ENCODE measurements at places on chromosomes 1 and 21.

GRCh38 chr21:42513151-42513984 lies at the start of gene SLC37A1:
SLC37A1 (plus strand) TSS chr21:42513852; CDS start chr21:42518455, 4,603 bp downstream.
- DNase-seq: no peak

- DNase-seq: no peak
These were observed 1.8 kb upstream of the GBP5 start for GRCh38 chr1:89274411-89274857.

DNA sequence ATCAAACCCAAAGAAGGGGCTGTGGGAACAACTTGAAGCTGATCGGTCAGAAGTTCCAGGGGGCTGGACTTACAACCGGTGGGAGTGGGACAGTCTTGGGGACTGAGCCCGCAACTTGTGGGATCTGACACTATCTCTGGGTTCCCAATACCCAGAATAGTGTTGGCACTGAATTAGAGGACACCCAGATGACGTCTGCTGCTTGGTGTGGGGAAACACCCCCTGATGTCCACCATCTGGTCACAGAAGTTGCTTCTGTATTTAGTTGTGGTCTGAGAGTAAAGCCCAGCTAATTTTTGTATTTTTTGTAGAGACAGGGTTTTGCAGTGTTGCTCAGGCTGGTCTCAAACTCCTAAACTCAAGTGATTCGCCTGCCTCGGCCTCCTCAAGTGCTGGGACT lies 28.8 kb downstream of the SERBP1 start:
- no peak for DNase-seq

DNA sequence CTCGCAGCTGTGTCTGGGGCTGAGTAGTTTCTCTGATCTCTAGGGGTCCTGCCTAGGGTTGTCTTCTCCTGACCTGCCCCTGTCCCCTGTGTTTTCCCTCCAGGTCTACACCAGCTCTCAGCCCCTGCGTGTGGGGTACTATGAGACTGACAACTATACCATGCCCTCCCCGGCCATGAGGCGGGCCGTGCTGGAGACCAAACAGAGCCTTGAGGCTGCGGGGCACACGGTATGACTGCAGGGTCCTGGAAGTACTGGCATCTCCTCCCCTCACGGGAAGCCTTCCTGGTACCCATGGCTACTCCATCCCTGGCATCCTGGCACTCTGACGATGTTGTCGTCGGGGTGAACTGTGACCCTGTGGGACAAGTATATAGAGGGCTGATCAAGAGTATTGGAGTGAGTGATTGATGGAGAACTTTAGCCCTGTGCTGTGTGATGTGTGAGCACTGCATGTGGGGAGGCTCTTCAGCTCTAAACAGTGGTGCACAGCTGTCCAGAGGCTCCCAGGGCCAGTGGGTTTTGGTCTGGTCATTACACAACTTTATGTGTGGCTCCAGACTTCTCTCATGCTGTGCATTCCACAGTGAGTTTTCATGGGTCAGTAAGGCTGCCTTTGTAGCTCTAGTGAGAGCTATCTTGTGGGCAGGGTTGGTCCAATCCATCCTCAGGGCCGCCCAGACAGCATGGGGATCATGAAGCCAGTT lies 14.4 kb downstream of the FAAH start:
- DNase-seq: no peak

- no peak for DNase-seq
These were observed 34.4 kb downstream of the PSEN2 start for GRCh38 chr1:226904772-226905171.

DNA sequence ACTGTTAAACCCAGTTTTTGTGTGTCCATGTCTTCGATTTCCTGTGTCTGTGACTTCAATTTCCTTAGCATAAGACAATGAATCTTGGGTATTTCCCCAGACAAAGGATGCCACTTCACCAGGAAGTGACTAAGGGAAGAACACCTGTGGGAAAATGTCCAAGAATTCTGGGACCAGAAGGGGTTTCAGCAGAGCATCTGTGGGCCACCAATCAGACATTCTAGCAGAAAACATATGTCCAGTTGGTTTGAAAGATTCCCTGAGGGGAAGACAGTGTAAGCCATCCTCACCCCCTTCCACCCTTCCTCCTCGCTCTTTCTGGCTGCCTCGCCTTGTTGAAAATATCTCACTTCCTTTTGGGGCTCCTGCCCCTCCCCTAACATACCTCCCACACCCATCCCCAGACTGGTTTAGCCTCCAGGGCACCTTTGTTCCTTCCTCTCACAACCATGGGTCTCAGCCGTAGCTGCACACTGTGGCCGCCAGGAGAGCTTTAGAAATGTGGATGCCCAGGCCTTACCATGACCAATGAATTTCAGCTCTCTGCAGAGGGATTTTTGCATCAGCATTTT lies 25.5 kb upstream of the IFNAR1 start:
- DNase-seq: no peak

- no peak for DNase-seq
These were observed 1.6 kb downstream of the PIK3CD start for GRCh38 chr1:9653210-9653490.

DNA sequence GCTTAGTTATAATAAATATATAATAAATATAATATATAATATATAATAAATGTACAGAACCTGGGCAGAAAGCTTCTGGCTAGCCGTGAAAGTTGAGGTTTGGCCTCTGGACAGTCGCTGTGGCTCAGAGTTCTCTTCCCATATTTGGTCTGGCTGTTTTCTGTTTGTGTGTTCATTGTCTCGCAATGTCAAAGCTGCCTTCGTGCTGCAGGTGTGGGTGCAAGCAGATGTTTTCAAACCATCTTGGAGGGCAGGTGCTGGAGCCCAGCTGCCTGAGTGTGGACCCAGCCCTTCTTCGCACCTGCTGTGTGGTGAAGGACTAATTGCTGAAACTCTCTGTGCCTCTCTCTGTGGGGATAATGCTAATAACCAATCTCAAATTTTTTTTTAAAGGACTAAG lies 3.6 kb upstream of the CSTB start:
- no peak for DNase-seq

DNA sequence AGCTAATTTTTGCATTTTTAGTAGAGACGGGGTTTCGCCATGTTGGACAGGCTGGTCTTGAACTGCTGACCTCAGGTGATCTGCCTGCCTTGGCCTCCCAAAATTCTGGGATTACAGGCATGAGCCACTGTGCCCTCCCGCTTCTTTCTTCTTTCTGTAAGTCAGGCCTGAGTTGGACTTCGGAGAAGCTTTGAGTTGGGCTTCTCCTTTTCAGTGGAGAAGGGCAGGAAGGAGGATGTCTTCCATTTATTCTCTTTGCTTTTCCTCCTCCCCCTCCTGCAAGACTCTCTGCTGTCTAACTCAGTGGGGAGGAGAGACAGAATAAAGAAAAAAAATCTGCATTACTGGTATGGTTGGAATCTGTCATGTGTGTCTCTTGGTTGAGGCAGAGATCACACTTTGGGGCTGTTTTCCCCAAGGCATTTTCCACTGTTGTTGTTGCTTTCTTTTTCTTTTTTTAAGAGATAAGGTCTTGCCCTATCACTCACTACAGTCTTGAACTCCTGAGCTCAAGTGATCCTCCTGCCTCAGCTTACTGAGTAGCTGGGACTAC lies 13.2 kb upstream of the DEGS1 start:
- no peak for DNase-seq

- DNase-seq: no peak
These were observed 67.1 kb downstream of the FAAP20 start for GRCh38 chr1:2127187-2128145.

GRCh38 chr1:169124459-169124858 lies 18.0 kb downstream of the ATP1B1 start:
- no peak for DNase-seq

DNA sequence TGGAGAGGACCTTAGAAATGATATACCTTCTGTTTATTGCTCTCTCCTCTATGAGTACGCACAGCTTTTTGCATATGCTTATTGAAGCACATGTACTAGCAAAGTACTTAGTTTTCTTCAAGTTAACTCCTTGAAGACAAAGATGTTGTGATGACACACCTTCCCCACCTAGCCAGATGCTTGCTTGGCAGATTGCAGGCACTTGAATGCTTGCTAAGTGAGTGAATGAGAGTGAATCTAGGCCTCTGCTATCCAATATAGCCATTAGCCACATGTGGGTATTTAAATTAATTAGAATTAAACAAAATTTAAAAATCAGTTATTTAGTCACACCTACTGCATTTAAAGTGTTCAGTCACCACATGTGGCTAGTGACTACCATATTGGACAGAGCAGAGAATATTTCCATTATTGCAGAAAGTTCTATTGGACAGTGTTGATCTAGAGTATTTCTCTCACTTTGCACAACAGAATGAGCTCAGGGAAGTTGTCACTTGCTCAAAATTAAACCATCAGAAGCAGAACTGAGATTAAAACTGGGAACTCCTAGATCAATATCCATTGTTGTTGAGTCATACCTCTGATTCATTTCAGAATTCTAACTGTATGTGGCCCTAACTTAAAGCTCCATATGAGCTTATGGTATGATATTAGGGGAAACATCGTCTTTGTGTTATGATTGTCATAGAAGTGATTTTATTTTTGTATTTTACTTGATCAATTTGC lies 8.6 kb upstream of the EEIG2 start:
- DNase-seq: no peak

DNA sequence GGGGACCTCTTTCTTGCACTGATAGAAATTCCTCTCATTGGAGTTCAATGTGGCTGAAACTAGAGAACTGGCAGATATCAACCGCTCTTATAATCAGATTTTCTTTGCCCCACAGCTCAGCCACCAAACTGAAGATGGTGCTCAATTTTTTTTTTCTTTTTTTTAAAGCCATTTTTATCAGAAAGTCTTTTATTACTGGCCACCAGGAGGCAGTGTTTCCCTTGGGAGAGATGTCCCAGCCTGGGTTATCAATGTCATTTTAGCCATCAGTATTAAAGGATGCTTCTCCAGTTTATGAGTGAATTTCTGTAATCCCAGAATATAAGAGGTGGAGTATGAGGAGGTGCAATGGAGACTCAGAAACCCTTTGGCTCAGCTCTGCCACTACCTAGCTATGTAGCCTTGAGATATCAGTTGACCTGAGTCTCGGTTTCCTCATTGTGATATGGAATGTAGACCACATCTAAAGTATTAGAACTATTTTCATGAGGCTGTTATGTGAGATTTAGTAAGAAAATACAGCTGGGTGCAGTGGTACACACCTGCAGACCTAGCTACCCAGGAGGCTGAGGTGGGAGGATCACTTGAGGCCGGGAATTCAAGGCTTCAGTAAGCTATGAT lies 27.6 kb downstream of the CD244 start:
- no peak for DNase-seq

Measured in stimulated activated CD8-positive, alpha-beta memory T cell treated with anti-CD3 and anti-CD28 coated beads, Interleukin-7, amount 100 ng/mL, for 24 hours (primary cell).